ENCODE measurements at places on chromosomes 2 and 18.

- DNase-seq: no peak
Observed at GRCh38 chr2:64918220-64918886, 70.8 kb upstream of the SLC1A4 start.

DNA sequence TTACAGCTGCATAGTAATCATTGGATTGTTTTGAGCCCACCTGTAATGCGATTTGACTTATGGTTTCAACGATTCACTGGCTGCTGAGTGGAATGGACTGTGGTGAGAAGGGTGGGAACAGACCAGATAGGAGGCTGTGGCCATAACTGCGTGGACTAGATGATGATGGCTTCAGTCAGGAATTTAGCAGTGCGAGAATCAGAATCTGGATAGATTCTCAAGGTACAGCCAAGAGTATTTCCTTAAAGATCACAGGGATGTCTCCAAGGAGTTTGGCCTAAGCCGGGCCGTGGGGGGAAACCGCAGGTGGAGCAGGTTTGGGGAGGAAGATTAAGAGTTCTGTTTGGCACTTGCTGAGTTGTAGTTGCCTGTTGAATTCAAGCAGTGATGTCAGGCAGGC, 44.0 kb upstream of the CHMP1B start:
- no peak for DNase-seq

- no peak for DNase-seq
Observed at GRCh38 chr2:237901932-237902850, 42.8 kb downstream of the RAMP1 start.

- no peak for DNase-seq
Observed at GRCh38 chr2:79124907-79125720, 4.8 kb downstream of the REG1A start.

DNA sequence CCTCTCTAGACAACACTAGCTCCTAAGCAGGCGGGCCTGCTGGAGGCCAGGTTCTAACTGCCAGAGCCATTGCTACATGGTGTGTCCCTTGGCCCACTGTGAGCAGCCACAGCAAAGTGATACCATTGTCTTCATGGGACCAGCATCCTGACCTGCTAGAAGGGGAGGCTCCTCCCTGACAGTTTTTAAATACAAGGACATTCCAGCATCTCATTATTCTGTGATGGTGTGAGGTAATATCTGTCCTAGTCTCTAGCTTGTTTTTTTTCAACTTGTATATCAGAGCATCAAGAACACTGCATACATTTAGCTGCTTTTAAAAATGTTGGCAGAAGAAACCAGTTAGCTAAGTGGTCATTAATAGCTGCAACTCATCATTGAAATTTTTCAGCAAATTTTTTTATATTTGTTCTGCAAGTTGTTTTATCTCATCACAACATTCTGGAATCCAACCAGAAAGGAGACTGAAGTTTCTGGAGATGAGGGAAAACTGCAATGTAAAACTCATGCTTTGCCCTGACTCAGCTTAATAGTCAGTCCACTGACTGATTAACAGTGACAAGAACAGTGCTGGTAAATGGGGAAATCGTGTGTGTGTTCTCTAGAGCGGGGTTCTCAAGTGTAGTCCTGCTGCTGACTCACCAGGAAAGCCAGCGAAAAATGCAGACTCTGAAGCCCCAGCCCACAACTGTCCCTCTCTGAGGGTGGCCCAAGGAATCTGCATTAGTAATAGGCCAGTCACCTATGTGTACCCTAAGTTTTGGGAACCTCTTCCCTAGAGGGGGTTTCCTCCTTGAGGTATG, 17.8 kb downstream of the MAPRE3 start:
- no peak for DNase-seq

GRCh38 chr2:132849118-132849517, 179.1 kb upstream of the LYPD1 start:
- DNase-seq: no peak

DNA sequence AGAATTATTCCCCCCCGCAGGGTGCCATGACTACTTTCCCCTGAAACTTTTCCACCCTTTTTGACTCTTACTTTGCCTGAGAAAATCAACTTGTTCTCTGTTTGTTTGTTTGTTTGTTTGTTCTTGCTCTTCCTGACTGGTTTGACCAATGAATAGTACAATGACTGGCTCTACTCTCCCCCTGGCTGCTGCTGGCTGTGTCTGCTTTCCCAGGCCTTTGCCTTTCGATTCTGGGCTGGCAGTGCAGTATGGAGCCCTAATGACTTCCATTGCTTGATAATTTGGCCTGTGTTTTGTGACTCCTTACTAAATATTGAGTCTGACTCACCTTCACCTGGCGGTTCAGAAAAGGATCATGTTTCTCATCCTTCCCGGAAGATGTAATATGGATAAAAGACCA, 241.1 kb downstream of the TMEM182 start:
- no peak for DNase-seq

DNA sequence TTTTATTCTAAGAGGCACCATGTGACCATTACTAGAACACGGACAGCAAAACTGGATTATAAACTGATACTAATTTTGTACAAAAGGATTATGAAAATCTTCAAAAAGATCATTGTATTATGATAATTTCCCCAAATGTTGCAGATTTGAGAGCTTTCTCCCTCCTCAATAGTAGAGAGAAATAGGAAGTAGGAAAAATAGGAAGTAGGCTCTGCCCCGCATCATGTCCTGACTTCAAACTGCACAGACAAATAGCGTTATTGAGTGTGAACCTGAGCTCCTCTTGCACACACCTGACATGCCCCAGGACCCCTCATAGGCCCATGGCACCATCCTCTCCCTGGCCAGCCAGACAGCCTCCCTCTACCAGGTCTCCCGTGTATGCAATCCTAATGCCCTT, 25.4 kb downstream of the CHRNA1 start:
- no peak for DNase-seq

- DNase-seq: no peak
Observed at GRCh38 chr2:166173263-166173662, 45.4 kb upstream of the SCN1A start.

DNA sequence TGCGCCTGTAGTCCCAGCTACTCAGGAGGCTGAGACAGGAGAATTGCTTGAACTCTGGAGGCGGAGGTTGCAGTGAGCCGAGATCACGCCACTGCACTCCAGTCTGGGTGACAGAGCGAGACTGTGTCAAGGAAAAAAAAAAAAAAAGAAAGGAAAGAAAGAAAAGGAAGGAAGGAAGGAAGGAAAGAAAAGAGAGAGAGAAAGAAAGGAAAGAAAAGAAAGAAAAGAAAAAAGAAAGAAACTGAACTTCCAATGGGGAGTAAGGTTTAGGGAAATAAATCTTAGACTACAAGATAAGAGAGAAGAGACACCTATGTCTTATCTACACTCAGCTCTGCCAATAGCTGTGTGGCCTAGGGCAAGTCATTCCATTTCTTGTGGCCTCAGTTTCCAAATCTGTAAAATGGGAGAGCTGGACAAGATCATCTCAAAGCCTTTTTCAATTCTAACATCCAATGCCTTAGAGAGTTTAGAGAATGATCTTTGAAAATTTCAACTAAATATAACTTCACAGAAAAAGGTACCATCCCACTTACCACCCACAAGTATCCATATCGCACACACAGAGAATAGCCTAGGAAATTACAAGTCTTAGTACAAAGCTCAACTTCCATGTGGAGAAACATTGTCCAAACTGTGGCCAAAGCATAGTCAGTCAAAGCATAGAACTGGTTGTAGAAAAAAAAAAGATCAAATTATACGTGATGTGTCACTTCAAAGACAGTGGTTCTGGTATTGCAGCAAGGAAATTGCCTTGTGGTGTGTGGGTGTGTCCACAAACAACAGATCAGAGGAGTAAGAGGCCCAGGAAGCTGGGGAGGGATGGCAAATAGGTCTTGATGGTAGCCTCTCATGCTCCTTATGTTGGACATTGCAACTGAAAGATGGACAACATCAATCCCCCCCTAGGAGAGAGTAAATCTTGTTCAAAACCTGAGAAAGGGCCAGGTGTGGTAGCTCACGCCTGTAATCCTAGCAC, 42.4 kb downstream of the SLC14A2 start:
- DNase-seq: no peak

DNA sequence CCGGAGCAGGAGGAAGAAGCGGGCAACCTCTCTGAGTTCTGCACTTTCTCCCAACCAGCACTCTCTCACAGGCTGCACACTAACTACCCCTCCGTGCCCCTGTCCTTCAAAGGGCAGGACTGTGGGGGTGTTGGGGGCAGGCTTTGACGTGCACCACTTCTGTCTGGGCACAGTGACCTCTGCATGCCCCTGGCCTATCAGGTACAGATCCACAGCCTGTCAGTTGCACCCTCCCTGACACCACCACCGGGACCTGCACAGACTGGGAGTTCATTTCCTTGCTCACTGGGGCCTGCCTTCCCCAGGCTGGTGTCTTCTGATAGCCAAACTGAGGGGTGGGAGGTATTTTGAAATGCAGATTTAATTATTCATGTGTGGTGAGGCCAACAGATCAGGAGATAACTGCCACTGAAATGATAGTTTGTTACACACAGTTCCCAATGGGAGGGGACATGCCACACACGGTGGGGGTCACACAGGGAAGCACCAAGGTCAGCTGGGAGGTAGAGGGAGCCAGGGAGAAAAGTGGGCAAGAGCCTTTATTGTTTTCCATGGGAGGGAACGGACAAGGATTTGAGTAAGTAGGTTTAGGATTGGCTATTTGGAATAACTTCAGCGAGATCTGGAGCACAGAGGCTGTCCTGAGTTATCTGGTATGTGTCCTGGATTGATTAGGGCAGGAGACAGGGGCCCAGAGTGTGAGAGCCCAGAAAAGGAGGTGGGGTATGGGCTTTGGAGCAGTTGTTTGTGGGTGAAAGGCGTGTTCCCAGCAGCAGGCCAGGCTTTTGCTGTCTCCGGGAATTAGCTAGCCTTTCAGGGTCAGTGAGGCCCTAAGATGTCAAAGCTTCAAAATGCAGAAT, 251.6 kb downstream of the AFF3 start:
- no peak for DNase-seq

DNA sequence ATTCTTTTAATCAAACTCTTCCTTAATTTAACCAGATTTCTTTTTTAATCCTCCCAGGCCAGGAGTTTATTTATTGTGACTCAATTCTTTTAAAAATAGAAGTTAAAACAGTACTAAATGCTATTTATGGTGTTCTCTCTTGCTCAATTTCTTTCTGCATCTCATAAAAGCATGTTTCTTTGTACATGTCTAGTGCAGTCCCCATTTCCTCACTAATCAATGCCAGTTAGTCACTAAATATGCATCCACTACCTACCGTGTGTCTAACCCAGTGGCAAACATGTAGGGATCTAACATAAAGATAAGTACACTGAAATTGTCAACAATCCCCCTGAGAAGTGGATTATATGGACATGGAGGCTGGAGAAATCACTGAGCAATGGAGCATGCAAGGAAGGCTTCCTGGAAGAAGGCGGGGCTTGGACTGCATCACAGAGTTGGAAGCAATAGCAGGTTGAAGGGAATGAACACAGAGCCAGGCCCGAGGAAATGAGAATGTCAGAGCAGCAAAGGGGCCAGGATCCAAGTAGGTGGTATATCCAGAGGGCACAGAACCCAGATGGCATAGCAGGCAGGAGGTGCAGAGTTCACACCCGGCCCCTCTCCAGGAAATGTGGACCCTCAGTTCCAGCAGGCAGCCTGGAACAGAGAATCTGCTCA, 105.3 kb upstream of the FOSL2 start:
- no peak for DNase-seq

- no peak for DNase-seq
Observed at GRCh38 chr2:32977228-32977758, 30.5 kb downstream of the LTBP1 start.

- no peak for DNase-seq
Observed at GRCh38 chr2:167186465-167186864, 298.2 kb downstream of the XIRP2 start.

DNA sequence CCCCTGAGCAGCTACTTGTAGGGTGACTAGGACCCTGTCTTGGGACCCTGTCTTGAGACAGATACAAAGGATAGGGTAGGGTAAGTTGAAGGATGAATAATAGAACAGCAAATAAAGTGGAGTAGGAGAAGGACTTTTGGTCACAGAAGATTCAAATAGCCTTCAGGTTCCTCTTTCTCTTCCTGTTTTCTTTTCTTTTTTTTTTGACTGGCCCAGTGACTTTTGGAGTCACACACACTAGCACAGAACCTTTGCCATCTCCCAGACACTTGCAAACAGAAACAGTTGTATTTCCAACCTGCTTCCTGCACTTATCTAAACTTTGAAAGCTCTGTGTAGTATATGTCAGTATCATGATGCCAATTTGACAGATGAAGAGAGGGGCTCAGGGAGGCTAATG, 108.2 kb downstream of the TDRD15 start:
- no peak for DNase-seq

DNA sequence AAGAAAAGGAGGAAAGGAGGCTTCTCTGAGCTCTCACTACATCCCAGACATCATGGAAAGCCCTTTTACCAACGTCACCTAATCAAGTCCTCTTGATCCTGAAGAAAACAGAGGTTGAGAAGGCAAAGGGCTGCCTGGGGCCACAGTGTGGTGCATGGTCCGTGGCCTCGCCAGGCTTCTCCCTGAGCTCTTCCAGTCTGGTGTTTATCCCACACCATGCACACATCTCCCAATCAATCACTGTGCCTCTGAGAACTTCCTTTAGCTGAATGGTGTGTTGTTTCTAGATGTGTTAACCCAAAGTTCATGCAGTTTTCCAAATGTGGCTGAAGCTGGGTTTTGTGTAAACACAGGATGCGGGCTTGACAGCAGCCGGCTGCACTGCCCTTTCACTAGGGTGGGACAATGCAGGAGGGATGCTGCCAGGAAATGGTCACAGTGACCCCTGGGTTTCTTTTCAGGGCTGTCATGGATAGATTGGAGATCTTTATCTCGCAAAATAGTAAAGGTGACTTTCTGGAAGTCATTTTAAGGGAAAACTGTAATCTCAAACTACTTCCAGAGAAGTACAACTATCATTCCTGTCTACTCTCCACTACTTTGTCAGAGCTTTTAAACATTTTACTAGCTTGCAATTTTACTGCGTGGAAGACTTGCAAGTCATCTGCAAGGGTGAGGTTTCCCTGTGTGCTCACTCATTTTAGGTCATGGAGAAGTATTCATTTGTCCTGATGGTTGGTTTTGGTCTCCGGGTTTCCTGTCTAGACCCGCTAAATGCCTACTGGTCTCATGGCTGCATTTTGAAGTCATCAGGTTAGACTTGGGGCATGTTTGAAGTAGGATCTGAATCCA, 54.6 kb downstream of the IL1R2 start:
- no peak for DNase-seq

GRCh38 chr2:7672685-7673071, 755.5 kb downstream of the RNF144A start:
- DNase-seq: no peak

Measured in stimulated activated CD4-positive, alpha-beta T cell treated with anti-CD3 and anti-CD28 coated beads, TNF-alpha, amount 100 ng/mL, for 24 hours (primary cell).